RPMI7951 (cell line): ENCODE measurements at places on chromosomes 3 and 15. TPM values are rescaled to one million over a fixed set of nuclear protein-coding genes. Genes with fewer than 3 reads are reported as not detected.

The SCAANT1 gene
- total RNA-seq, result not detected in 2 replicates

The GUCA1C gene
- total RNA-seq, result not detected in 2 replicates

The C3orf85 gene
- total RNA-seq, result not detected in 2 replicates

The CAPN3 gene
- not detected in 2 replicates for total RNA-seq

The GXYLT2 gene
- total RNA-seq, result 64.6 and 66.1 TPM in 2 replicates

The PLAAT1 gene
- total RNA-seq, result not detected in 2 replicates

The CEMIP gene
- total RNA-seq, result 1.1 and 2.6 TPM in 2 replicates

The TMEM108 gene
- 0.12 and 0.39 TPM in 2 replicates for total RNA-seq

The GABRA5 gene
- not detected in 2 replicates for total RNA-seq

The CHCHD4 gene
- 19.7 and 21.1 TPM in 2 replicates for total RNA-seq

The LRRC31 gene
- total RNA-seq, result not detected in 2 replicates

The TMEM207 gene
- total RNA-seq, result not detected in 2 replicates

The MTFMT gene
- total RNA-seq, result 23.8 and 27.9 TPM in 2 replicates

The OXTR gene
- 6.4 and 7.2 TPM in 2 replicates for total RNA-seq

The OIP5 gene
- 64.2 and 92.3 TPM in 2 replicates for total RNA-seq

The RAB6B gene
- 0.12 and 0.29 TPM in 2 replicates for total RNA-seq

The ADGRG7 gene
- total RNA-seq, result not detected in 2 replicates

The IMPG2 gene
- under 0.01 TPM in 2 replicates for total RNA-seq
